ENCODE measurements at places on chromosomes 3 and 15.
A peak's percentile ranks its signal among the peaks of the same experiment; 100 is the strongest.

- no peak for DNase-seq
Measured at GRCh38 chr3:55412545-55412944, 74.6 kb downstream of the WNT5A start.

DNA sequence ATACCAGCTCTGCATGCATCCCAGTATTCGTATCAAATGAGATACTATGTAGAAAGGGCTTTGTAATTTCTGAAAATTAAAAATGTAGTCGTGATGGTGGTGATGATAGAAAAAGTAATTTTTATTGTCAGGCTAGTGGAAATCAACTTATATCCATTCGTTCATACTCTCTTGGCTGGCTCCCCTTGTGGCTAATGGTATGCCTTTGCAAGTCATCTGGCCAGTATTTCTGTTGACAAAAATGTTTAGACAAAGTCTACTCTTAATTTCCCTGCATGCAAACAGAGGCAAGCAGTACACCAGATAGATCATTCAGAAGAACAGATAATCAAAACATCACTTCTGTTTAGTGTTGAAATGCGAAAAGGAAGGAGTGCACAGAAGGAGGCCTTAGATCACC is 49.6 kb upstream of the DUT start:
- no peak for DNase-seq

GRCh38 chr3:141455603-141456300 is 31.1 kb upstream of the RASA2 start:
- no peak for DNase-seq

DNA sequence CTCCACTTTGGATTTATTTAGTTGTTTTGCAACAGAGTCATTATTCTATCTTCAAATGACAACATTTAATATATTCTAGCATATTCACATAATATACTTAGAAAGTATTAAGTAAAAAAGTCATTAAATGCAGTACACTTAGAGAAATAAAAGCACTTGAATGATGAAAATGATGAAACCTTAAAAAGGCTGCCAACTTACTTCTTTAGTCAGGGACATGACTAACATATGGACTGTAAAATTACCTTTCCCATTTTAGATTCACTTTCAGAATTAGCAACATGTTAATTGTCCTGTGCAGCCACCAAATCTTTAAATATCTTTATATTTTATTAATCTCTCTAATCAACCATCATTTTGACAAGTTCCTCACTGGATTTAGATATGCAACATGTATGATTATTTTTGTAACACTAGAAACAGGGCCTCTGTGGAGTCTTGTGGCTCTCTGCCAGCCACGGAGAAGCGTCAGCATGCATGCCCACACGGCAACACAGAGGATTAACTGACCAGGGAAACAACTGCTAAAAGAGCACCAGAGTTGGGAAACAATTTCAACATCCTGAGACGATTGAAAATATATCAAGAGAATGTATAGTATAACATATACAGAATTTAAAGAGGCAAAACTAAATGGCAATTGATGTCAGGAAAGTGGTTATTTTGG is 95.7 kb downstream of the ANO10 start:
- no peak for DNase-seq

DNA sequence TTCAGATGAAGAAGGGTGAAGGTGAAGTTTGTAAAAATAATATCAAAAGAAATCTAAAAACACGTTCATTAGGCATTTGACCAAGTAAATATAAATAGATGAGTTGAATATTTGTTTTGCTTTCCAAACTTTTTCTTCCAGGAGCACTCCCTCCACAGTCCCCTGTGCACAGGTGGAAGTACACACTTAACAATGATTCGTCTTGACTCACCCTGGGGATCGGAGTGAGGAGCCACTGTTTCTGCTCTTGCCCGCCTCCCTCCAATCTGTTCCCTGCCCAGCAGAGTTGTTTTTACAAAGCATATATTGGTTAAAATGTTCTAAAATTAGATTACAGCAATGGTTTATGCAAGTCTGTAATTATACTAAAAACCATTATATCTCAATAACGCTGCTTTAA is 175.1 kb downstream of the PTPRG start:
- no peak for DNase-seq

DNA sequence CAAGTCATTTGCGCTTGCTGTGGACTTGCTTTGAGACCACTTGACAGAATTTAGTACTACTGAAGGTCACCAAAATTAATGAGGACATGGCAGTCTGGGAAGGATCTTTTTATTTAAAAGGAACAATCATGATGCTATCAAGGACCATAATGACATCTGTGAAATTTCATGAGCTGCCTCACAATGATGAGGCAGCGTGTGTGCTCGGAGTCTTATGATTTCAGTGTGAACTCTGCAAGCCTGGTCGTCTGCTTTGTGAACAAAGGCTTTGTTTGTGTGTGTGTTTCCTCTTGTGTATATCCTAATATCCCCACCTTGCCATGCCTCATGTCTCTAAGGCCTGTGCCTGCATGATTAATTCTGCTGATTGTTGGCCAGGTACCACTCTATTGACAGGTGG is 46.7 kb downstream of the RAD54L2 start:
- DNase-seq: no peak

DNA sequence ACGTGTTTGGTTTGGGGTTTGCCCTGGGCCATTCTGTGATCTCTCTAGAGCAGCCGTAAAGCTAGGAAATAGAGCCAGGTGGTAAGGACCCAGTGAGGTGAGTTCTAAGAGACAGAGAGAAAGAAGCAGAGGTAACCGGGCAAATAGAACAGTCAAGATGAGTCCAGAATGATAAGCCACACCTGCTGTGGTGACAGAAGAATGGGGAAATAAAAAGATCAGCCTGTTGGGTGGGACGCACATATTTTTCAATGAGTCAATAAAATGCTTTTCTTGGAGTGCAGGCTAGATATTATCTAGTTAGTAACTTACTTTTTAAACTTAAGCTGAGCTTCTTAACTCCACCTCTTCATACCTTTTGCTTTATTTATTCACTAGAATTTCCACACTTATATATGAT is 135.0 kb downstream of the NFKBIZ start:
- DNase-seq: no peak

GRCh38 chr3:42014921-42015533 is 53.1 kb upstream of the ULK4 start:
- DNase-seq: no peak

GRCh38 chr3:189144645-189145044 is 27.1 kb upstream of the TPRG1 start:
- DNase-seq: peak; percentile 29

DNA sequence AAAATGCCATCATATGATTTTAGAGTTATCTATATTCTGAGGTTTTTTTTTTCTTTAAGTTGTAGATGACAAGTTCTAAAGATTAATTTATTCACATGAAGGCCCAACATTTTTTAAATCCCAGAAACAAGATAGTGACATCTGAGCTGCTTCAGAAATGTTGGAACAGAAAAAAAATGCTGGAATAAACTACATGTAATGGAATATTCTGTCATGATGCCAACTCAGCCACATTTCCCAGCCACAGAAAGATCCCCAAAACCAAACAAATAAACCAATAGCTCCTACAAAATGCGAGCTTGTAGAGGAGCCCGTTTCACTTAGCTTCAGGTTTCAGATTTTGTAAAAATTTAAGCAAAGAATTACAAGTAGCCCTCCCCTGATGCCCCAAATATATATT is 111.0 kb upstream of the MYO5C start:
- no peak for DNase-seq

DNA sequence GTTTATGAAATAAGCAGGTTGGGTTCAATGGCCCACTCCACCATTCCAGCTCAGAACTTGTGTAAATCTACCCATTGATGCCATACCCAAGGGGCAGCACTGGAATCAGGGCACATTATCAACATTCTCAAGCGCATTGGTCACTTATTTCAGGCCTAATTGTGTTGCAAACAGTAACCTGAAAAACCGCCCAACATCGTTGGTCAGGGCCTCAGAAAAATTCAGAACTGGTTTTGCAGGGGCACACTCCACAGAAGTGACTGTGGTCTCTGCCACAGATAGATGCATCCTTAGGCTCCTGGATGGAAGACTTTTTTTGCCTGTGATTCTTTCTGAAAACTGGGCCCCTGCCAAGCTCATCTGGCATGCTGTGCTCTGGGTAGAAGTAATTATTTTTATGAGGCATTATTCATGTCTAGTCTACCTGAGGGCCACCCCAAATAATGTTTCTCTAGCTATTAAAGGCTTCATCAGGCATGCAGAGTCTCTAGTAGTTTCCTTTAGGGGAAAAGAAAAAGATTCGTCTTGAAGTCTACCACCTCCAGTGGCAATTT is 21.7 kb upstream of the LRTM1 start:
- DNase-seq: no peak

- no peak for DNase-seq
Measured at GRCh38 chr15:73826711-73827251, 46.6 kb upstream of the TBC1D21 start.

GRCh38 chr3:42493126-42493797 is 9.2 kb upstream of the VIPR1 start:
- no peak for DNase-seq

DNA sequence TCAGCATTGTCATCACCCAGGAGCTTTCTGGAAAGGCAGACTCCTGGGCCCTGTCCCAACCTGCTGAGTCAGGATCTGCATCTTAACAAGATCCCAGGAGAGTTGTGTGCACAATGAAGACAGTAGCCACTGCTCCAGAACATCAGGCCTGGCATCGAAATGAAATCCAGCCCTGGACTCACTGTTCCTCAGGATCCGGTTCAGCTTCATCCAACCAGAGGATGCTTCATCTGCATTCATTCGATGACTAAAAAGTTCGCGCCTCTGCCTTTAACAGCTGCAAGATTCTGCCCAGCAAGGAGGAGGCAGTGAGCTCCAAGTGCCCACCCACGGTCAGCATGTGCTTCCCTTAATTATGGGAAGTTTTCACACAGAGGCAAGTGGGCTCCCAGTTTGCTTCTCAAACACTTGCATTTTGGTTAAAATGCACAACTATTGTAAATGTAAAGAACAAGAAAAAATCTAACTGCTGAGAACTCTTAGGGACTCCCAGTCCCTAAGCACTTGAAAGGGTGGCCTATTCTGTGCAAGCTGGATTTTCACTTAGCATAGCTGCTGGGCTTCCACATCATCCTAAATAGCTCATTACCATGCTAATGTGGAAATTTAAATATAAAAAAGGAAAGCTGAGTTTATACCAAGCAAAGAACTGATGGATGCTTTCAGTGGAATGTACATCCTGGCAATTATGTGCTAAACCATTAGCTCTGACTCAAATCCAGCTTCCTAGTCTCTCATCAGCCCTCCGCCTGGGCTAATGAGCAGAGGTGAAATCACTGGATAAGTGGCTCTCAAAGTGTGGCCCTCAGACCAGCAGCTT is 25.5 kb upstream of the ESYT3 start:
- DNase-seq: no peak

DNA sequence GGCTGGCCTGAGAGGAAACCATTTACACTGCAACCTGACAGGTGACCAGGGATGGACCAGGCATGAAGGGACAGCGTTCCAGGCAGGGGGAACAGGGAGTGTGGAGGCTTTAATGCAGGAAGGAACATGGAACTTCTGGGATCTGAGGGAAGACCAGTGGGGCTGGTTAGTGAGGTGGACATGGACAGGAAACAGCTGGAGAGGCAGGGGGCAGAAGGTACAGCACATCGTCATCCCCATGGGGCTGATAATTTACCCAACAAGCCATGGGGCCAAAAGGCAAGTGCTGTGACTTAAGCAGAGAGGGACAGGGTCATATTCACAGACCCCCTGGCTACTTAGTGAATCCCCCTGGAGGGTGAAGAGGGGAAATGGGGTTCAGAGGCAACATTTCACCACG is 77.0 kb upstream of the LARS2 start:
- peak; percentile 8 for DNase-seq

- no peak for DNase-seq
Measured at GRCh38 chr3:85678713-85679112, 719.9 kb downstream of the CADM2 start.

DNA sequence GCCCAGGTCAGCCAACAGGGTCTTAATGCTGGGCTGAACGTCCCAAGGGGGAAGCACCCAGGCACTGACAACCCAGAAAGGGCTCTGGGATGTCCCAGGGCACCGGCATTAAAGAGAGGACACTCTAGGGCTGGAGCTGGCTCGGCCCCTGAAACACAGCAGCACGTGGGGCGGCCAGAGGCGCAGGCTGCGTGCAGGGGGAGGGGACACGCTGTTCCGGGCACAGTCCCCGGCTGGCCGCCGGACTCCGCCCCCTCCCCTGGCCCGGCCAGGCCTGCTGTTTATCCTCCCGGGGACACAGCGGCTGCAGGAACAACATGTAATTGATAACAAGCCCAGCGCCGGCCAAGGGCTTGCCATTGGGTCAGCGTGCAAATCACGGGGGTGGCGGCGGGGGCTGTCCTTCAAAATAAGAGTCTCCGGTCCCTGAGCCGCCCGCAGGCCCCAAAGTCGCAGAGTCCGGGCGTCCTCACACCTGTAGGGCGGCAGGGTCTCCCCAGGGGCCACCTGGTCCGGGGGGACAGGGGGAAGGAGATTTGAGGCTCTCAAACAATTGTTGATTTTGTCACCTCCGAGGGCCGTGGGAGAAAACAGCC is 1.3 kb downstream of the KLF15 start:
- peak; percentile 87 for DNase-seq

- peak; percentile 71 for DNase-seq
Measured at GRCh38 chr3:50542177-50543034, 25.1 kb downstream of the C3orf18 start.

DNA sequence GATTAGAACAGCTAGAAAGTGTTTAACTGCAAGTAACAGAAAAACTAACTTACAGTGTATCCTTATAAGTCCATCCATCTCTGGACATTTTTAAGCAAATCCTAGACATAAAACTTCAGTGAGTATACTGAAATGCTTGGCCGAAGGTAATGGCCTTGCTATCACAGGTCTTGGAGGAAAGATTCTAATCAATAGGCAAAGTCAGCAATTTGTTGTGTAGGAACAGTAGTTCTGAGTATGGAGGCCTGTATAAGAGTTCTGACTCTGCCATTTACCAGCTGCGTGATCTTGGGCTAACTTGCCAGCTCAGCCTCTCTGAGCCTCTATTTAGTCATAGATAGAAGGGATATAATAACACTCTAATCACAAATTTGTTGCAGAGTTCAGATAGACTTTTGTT is 328.1 kb downstream of the IL20RB start:
- no peak for DNase-seq

- peak; percentile 86 for DNase-seq
Measured at GRCh38 chr3:86990734-86991481, at the start of gene VGLL3. VGLL3 (minus strand) TSS chr3:86991149; CDS start chr3:86990743, 406 bp downstream.

DNA sequence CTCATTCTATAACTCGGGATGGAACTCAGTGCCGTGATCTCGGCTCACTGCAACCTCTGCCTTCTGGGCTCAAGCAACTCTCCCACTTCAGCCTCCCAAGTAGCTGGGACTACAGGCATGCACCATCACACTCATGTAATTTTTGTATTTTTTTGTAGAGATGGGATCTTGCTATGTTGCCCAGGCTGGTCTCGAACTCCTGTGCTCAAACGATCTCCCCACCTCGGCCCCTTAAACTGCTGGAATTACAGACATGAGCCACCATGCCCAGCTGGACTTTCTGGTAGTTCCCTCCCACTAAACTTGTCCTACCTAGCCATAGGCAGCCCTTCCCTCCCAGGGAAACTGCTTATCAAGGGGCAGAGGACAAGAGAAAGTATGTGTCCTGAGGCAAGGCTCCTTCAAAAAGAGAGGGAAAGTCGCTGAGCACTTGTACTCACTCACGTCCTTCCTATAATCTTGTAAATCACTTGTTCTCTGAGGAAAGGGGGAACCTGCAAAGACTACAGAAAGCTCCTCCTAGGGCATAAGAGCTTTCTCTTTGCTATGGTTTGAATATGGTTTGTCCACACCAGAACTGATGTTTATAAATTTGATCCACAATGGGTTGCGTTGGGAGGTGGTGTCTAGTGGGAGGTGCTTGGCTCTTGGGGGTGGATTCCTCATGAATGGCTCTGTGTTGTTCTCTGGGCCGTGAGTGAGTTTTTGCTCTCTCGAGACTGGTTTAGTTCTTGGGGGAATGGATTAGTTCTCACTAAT is 13.6 kb upstream of the TBL1XR1 start:
- DNase-seq: no peak
